ENCODE measurements at places on chromosomes 6 and 20.

DNA sequence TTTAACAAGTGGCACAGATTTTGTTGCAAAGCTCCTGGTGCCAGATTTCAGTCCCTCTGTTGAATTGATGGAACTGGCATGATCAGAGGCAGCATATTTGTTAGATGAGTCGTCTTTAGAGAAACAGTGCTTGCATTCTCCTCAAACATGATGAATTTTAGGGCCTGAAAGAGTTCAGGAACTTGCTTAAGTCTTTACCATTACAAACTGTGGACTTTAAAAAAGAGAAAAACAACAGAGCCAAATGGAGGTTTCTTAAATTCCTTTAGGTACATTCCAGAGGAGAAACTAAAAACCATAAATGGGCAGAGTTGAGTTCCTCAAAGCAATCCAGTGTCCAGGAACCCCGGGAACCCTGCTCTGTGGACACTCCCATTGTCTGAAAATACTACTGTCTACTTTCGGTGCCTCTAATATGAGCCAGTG lies 2.5 kb downstream of the GTF2H5 start:
- DNase-seq = no peak

GRCh38 chr6:15288856-15289255 lies 43.0 kb downstream of the JARID2 start:
- DNase-seq = no peak

GRCh38 chr20:57287007-57287880 lies 20.8 kb upstream of the BMP7 start:
- DNase-seq = no peak

DNA sequence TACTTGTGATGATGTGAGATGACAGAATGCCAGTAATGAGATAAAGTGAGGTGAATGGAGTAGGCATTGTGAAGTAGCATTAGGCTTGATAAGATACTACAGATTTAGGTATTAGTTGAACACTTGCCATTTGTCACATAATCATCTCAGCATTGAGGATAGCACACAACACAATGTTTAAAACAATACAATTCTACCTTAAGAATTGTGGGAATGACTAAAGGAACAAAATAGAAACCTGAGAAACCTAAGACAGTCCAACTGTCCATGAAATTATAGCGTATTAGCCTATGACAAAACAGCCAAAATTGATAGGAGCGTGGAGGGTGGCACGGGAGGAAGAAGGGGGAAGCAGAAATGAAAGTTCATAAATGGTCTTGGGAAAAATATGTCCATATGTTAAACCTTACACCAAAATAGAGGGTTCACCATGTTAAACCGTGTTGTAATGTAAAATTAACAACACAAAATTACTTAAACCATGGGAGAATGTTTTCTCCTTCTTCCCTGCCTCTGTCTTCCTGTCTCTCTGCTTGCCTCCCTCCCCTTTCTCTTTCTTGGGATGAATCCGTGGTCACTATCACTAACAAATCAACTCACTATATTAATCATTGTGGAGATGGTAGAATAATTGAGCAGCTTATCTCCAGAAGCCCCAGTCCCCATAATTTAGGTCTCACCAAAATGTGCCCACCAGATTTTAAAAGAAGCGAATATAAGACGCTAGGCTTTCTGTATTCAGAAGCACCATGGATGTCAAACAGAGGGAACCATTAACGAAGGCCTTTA lies 33.0 kb upstream of the HFE start:
- no peak for DNase-seq

GRCh38 chr6:14135893-14136539 lies 18.4 kb downstream of the CD83 start:
- DNase-seq = no peak

DNA sequence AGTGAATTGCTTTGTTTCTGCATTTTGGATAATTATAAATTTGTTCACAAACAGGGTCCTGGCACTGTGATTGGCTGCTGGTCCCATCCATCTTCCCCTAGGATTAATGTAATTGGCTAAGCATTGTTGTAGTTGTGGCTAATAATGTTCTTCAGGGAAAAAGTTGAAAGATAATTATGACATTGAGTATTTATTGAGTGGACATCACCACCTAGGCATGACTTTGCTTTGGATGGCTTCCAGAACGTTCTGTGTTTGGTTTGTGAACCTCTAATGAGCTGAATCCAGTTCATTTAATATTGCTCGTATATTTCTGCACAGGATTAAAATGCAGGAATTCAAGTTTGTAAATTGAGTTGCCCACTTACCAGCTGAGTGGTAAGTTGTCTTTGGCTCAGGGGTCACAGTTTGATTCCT lies 55.1 kb downstream of the ARID1B start:
- no peak for DNase-seq

DNA sequence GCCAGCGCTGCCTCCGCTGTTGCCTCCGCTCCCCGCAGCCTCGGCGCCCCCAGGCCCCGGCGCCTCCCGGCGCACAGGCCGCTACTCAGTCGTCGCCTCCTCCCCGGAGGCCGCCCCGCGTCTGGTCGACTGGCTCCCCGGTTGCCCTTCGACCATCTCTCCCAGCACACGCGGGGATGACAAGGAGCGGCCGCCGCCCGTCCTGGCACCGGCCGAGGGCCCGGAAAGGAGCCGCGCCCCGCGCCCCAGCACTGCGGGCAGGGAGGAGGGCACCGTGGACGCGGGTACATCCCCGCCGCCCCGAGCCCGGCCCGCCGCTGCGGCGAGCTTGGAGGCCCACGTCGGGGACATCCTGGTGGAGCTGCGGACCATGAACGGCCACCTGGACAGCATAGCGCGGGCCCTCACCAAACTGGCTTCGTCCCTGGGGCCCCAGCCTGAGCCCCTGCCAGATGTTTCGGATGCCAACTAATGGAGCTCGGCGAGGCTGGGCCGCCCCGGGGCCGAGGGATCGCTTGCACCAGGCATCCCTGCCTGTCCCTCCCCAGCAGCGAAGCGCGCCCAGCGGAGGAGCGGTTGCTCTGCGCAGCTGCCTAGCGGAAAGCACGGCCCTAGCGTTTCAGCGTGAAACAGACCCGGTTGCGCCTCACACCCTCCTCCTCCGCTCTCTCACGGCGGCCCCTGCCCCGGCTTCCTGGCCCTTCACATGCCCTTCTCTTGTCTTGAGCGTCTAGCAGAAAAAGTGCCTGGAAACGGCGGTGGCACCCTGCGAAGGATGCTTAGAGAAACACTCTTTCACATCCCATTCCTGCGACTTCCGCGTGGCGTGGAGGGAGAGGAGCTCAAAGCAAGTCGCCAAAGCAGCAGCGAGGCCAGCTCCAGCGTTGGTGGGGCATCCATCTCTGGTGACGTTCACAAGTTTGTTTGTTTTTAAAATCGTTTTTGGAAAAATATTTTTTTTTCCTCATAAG lies 285.8 kb upstream of the SUPT3H start:
- peak; percentile 58 for DNase-seq

GRCh38 chr6:166419286-166419685 lies 36.5 kb upstream of the MPC1 start:
- no peak for DNase-seq

GRCh38 chr6:137286916-137287315 lies 67.7 kb upstream of the IFNGR1 start:
- DNase-seq = no peak

DNA sequence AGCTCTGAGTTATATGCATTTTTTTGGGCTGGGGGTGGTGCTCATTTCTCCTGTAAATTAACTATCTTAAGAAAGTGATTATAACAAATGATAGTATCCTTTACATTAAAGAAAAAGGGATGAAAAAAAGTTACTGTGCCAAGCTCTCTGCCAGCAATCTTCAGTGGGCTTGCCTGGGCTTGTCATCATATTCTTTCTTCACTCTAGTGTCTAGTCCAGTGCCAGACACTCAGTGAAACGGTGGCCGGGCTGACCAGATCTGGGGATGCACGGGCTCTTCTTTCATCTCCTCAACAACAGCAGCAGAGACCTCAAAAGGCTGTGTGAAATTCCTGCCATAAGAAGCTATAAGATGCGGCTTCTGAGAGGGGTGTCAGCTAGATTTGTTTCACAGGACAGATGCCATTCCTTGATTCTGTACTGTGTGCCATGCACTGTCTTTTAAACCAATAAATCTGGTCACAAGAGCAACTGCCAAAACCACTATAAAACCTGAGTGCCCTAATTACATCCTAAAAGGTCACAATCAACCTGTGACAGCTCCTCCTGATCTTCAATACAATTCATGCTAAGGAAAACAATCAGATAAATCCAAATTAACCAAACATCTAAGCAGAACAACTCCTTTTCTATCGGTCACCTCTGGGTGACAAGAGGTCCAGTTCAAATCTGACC lies 12.1 kb downstream of the EXOC2 start:
- DNase-seq = no peak

- no peak for DNase-seq
Observed at GRCh38 chr6:16229700-16230099, 8.7 kb upstream of the GMPR start.

DNA sequence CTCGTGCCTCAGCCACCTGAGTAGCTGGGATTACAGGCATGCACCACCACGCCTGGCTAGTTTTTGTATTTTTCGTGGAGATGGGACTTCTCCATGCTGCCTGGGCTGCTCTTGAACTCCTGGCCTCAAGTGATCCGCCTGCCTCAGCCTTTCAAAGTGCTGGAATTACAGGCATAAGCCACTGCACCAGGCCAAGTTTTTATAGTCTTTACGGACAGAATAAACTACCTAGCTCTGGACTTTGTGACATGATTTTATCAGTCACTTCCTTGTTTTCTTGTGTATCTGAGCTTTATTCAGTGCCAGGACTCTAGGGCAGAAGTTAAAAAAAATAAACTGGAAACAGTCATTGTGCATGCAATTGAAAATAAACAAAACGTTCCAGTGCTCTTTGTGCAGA lies 46.7 kb upstream of the RALGAPA2 start:
- peak; percentile 28 for DNase-seq

- no peak for DNase-seq
Observed at GRCh38 chr6:152697634-152698033, at the start of gene MYCT1. Gene MYCT1 (plus strand): TSS chr6:152697897. CDS start chr6:152697903, 6 bp downstream.

- DNase-seq = no peak
Observed at GRCh38 chr6:146814148-146814750, 215.5 kb downstream of the ADGB start.

DNA sequence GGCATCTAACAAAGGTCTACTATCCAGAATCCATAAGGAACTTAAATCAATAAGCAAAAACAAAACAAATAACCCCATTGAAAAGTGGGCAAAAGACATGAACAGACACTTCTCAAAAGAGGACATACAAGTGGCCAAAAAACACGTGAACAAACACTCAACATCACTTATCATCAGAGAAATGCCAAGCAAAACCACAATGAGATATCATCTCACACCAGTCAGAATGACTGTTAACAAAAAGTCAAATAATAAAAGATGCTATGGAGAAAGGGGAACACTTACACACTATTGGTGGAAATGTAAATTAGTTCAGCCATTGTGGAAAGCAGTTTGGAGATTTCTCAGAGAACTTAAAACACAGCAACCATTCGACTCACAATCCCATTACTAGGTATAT lies 19.4 kb upstream of the VNN1 start:
- DNase-seq = no peak

- DNase-seq = no peak
Observed at GRCh38 chr6:104956731-104957294, at the start of gene LIN28B. Gene LIN28B (plus strand): TSS chr6:104957107. CDS start chr6:104957251, 144 bp downstream.

GRCh38 chr6:37155394-37156312 lies 14.3 kb upstream of the PIM1 start:
- DNase-seq = no peak

GRCh38 chr6:87180105-87180728 lies 24.9 kb downstream of the ZNF292 start:
- no peak for DNase-seq

- no peak for DNase-seq
Observed at GRCh38 chr6:169291646-169292337, 38.1 kb upstream of the THBS2 start.

GRCh38 chr6:7080311-7080710 lies 27.4 kb upstream of the RREB1 start:
- DNase-seq = no peak

DNA sequence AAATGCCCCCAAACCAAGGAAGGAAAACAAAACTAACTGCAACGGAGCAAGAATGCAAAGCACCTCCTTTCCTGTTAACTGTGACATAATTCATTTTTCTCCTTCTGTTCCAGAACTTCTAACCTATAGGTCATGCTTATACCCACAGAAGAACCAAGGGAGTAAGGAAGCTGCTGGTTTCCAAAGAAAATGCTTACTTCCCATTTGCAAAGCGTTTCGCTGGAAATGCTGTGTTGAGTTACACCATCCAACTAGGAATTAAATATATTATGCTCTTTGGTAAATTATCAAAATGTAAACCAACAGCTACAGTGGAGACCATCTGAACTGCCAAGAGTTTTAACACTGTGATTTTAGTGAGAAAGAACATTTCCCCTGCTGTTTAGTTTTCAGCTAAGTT lies 42.9 kb downstream of the ATXN1 start:
- DNase-seq = no peak

GRCh38 chr6:81265106-81265505 lies 487.4 kb downstream of the TENT5A start:
- peak; percentile 60 for DNase-seq

DNA sequence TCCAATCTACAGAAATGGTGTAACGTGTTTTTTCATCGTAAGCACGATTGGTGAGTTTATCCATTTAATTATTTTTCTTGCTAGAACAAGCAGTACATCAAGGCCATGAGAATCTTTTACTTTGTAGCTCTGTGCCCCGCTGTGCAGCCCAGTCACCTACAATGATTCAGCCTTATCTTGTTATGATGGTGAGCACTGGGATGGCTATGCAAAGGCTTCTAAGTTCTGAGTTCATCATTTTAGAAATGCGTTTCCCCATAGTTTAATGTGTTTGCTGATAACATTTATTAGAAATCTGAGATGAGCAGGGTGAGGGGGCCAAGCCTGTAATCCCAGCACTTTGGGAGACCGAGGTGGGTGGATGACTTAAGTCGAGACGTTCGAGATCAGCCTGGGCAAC lies 111.8 kb upstream of the QKI start:
- DNase-seq = no peak

- DNase-seq = no peak
Observed at GRCh38 chr6:39362487-39362865, 40.0 kb upstream of the KCNK16 start.

- DNase-seq = no peak
Observed at GRCh38 chr20:40323361-40323794, 365.7 kb downstream of the MAFB start.

- DNase-seq = no peak
Observed at GRCh38 chr6:41777551-41778285, 2.0 kb downstream of the FRS3 start.

DNA sequence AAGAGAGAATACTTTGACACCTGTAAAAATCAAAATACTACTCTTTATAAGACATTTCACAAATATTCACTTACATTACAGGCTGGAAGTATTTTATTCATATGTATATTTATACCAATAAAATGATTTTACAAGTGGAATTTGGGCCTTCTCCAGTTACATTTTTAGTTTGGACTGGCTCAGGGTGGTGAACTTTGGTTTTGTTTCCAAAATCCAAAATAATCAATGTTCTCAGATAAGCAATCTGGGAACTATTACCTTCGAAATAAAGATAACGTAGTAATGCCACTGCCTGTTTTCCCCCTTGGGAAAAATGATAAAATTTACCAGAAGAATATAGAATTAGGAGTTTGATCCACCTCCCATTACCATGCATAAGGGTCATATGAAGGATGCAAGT lies 31.6 kb upstream of the SCGN start:
- no peak for DNase-seq

- DNase-seq = no peak
Observed at GRCh38 chr6:162621246-162621645, 106.3 kb downstream of the PRKN start.

GRCh38 chr6:50832912-50833311 lies 14.2 kb downstream of the TFAP2B start:
- no peak for DNase-seq

All from right atrium auricular region (tissue), 2 donors.